Activated T-cell treated with anti-CD3 and anti-CD28 coated beads, Interleukin-2, amount 50 U/mL, for 1 hour (primary cell): ENCODE measurements at places on chromosomes 1 and 21.

GRCh38 chr21:26967062-26967913, at the start of gene ADAMTS5:
TSS of gene ADAMTS5 (minus strand) at chr21:26967088. CDS start at chr21:26966391, 697 bp downstream.
- DNase-seq, result no peak

DNA sequence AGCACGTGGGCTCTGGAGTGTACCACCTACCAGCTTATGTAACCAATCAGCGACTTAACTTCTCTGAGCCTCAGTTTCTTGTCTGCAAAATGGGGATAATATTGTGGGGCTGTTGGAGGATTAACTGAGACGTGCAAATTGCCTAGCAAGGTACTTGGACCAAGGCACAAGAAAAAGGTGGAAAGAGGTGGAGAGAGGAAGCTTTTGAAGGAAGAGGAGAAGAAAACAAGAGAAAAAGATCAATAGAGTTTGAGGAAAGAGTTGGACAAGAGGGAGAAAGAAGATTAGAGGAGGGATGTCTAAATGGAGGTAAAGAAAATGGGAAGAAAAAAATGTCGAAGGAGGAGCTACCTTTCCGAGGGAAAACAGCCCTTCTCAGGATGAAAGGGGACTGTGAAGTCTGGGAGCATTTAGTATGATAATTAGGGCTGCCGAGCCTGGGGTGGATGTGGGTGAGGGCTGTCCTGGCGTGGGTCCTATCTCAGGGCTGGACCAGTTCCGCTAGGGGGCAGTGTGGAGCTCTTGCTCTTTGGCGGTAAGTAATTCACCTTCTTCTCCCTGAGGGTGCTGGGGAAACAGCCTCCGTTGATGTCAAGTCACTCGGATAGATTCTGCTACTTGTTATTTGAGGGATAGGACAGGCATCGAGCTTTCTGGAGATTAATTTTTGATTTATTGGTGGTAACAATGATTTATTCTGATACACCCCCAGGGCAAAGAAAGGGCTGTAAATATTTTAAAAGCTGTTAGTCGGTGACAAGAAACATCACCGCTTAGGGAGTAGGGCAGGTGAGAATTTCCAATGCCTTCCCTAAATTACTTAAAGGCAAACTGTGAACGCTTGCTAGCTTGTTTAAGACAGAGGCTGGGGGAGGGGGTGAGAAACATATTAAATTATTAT, 79.0 kb upstream of the NFASC start:
- peak; percentile 79 for DNase-seq

DNA sequence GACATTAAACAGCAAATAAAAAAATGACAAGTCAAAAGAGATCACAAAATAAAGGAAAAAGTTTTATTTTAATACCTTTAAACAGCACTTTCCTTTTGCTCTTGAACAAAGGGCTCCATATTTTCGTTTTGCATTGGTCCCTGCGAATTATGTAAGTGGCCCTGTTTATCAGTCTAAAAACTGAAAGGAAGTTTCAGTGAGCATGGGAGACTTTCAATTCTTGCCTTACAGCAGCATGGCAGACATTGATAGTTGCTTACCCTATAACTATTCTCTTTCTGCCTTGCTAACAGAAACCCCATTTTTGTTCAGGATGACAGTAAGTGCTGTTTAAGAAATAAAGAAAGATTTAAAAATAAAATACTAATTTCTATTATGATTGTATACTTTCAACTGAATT, 5.2 kb upstream of the SH3GLB1 start:
- DNase-seq, result no peak

- no peak for DNase-seq
Observed at GRCh38 chr1:164950541-164950986, 391.6 kb downstream of the PBX1 start.
